ENCODE measurements at places on chromosomes 13 and 19.

DNA sequence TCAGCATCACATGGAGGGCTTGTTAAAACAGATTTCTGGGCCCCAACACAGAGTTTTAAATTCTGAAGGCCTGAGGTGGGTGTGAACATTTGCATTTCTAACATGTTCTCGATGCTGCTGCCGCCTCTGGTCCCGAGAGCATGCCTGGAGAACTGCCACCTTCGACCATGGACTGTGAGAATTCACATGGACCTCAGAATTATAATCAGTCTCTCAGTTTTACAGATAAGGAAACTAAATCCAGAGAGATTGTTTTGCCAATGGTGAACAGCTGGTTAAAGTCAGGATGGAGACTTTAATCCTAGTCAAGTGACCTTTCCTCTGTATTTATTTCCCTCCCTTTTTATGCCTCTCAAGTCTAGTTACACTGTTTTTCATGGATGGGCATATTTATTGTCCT lies 14.7 kb downstream of the ALOX5AP start:
- no peak for DNase-seq

DNA sequence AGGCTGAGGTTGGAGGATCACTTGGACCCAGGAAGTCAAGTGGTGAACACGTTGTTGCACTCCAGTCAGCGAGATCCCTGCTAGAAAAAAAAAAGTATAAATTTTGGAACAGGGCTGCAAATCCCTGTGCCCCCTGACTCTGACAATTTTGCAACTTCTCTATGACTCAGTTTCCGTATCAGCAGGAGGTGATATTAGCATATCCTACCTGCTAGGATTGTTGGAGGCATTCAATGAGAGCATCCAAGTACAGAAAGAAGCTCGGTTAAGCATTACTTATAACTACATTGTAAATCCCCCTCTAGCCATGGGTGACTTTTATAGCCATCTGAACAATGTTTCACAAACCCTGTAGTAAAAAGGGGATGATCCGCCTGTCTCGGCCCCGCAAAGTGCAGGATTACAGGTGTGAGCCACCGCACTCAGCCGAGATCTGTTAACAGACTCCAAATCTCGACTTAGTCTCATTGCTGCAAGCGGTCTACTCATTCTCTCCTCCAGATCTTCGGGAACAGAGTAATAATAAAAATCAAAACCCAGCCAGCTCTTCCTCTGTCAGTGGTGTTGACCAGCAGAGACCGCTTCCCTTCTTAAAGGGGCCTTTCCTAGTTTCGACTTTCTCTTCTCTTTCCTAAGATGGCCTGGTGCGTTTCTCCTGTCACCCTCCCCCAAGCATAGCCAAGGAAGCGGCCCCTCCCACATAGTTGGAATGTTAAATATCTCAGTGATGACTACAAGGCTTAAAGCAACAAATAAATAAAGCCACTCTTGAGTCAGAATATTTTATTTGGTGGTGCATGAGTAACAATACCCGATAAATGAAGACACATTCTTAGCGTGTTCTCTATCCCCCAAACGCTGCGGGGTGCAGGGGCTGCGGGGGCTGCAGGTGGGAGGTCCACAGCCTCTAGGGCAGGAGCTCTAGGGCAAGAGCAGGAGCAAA lies 10.3 kb upstream of the BICRA start:
- DNase-seq, result no peak

DNA sequence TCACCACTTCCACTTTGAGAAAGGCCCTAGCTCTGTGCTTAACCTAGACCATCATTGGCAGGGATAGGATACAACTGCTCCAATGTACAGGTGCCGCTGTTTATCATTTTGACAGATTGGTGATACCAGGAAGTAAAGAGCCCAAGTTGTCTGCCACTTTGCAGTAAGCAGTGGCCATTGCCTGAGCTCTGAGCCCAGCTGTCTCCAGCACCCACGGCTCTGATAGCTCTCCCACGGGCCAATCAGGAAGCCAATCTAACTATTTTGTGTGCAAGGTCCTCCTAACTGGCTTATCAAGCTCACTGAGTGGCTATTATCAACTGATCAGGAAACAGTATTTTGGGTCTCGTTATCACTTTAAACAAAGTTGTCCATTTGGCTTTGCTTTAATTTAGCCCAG lies 181.1 kb downstream of the DCT start:
- DNase-seq, result no peak

GRCh38 chr13:79918620-79919019 lies 422.3 kb downstream of the SPRY2 start:
- no peak for DNase-seq

GRCh38 chr19:54873990-54874389 lies at the start of gene FCAR:
TSS of gene FCAR (plus strand) at chr19:54874235. CDS start at chr19:54874290, 55 bp downstream.
- no peak for DNase-seq

DNA sequence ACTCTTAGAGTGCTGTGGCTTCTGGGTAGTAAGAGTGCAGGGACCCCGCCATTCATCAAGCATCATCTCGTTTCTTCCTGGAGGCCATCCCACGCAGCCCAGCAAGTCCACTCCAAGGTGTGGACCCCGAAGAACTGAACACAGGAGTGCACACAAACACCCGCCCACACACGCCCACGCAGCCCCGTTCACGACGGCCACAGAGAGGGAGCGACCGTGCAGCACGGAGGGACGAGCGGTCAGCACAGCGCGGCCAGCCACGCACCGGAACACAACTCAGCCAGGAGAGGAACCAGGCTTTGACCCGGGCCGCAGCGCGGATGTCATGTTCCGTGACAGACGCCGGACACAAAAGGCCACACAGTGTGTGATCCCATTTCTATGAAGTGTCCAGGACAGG lies 18.2 kb upstream of the RANBP3 start:
- DNase-seq, result no peak
